Activated CD4-positive, alpha-beta T cell treated with anti-CD3 and anti-CD28 coated beads for 24 hours (primary cell): ENCODE measurements at places on chromosomes 1 and 21.

DNA sequence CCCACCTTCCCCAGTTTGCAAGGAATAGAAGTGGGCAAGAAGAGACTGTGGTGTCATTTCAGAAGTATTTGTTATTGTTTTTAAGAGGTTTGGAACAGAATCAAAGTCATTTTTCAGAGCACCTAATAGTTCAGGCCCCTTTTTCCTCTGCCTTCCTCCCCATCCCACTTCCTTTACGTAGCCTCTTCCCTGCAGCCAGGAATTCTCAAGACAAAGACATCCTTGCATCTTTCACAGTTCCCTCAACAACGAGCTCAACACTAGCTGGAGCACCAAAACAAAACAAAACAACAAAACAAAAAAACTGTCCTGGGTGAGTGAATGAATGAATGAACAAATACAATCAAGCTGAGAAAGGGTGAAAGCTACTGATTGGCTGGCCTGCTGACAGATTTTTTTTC, 7.0 kb downstream of the PALMD start:
- DNase-seq = no peak

GRCh38 chr21:35436899-35437298, 387.8 kb upstream of the RUNX1 start:
- DNase-seq = no peak

GRCh38 chr1:115233598-115233997, 104.5 kb downstream of the NGF start:
- DNase-seq = no peak

DNA sequence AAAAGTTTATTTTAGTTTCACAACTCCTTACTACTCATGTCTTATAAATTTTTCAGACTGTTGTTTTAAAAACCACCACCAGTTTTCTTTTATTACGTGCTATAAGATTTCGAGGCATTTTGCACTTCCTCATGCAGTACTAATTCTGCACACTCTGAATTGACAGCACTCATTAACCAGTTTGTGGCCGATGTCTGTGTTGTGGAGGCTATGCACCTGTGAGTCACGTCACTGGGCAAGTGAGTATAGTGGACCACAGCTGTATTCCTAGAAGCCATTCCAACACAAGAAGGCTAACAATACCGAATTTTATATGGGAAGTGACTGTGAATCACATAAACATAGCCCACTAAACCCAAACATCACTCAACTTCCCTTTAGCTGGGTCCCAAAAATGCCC, 21.0 kb upstream of the SPATA6 start:
- DNase-seq = no peak

DNA sequence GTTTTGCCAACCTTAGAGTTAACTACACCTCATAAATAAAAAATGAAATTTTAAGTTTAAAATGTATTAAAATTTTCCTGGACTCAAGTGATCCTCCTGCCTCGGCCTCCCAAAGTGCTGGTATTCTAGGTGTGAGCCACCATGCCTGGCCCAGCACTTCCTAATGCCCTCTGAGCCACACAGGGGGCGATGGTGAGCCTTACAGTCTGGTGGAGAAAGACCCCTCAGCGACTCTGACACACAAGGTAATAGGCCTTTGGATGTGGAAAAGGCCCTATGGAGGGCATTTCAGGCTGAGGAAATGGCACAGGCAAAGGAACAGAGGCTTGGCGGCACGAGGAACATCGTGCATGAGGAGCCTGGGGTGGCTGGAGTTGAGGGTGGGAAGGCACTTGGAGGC, 6.7 kb downstream of the CITED4 start:
- DNase-seq = no peak

DNA sequence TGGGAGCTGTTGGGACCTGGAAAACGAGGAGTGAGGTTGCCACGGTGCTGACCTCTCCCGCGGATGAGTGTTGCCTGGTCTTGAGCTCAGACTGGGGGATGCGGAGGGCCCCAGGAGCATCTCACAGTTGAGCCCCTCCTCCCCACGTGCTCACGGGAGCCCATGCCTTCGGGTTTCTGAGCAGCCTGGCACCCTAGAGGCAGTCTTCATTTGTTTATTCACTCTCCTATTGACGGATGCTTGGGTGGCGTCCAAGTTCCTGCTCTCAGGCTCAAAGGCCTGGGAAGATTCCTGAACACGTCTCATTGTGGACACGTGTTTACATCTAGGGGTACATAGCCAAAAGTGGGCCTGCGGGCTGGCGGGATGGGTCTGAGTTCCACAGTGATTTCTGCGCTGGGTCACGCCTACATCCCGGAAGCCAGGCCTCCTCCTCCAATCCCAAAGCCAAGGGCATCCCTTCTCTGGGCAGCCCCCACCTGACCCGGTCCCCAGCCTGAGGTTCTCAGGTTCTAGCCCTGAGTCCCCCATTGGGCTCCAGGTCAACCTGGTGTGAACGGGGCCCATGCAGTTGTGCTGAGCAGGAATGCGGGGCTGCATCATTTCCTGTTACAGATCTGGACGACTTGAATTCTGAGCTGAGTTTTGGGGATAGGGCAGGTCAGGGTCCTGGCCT, 14.7 kb downstream of the WNT3A start:
- no peak for DNase-seq

GRCh38 chr1:114620419-114620818, 39.0 kb upstream of the BCAS2 start:
- DNase-seq = no peak
